Motor neuron (in vitro differentiated cells): ENCODE measurements at places on chromosomes 2 and 18. TPM values are rescaled to one million over a fixed set of nuclear protein-coding genes. Genes with fewer than 3 reads are reported as not detected.

Gene OTOF
- total RNA-seq: 0.05 and 0.31 TPM in 2 replicates

Gene ME2
- 60.8 and 63.0 TPM in 2 replicates for total RNA-seq

Gene ELAC1
- 8.7 and 8.8 TPM in 2 replicates for total RNA-seq

Gene EPB41L3
- 27.8 and 28.5 TPM in 2 replicates for total RNA-seq

Gene ASNSD1
- total RNA-seq: 55.6 and 70.8 TPM in 2 replicates

DNA sequence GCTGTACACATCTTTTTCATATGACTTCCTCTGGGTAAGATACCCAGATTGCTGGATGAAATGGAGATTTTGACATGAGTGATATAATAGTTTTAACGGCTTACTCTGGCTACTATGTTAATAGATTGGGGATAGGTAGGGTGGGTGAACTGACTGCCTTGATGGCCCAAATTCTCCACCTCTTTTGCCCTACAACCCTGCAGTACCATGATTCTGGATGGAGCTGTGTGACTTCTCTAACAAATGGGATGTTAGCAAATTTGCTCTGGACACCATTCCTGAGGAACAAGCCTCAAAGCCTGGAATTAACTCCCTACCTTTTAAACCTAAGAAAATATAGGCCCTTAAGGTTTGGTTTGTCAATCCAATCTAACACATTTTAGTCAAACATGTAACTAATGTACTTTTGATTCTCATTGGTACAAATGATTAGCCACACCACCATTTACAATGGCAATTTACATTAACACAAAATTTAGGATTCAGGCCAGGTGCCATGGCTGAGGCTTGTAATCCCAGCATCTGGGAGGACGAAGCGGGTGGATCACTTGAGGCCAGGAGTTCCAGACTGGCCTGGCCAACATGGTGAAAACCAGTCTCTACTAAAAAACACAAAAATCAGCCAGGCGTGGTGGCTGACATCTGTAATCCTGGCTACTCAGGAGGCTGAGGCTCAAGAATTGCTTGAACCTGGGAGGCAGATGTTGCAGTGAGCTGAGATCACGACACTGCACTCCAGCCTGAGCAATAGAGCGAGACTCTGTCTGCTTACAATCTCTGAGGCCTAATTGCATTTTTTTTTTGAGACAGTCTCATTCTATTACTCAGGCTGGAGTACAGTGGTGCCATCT, 12.8 kb downstream of the CLK1 start:
- no peak for ATAC-seq

- ATAC-seq: no peak
These were observed 44.3 kb downstream of the CALCRL start for GRCh38 chr2:187403568-187404260.

- no peak for ATAC-seq
These were observed 107.1 kb downstream of the EVA1A start for GRCh38 chr2:75453384-75454240.

GRCh38 chr2:32627814-32628579, at the start of gene TTC27:
TSS of gene TTC27 (plus strand) at chr2:32628050. CDS start at chr2:32628293, 243 bp downstream.
- ATAC-seq: peak; percentile 97

DNA sequence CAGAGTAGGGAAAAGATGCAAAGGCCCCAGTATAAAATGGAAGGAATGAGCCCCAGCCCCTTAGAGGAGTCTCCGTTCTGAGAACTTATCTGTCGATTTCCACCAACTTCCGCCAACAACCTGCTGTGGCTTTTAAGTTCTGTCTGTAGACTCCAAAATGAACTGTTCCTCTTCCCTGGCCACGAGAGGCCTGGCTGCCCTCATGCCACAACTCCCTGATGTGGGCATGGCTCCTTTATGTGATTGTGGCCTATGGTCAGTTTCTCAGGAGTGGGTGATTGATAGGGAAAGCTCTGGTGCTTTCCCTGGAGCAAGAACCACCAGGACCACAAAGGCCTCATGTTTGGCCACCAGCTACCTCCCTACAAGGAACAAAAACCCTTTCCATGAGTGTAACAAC, 18.8 kb upstream of the CD207 start:
- ATAC-seq: no peak

DNA sequence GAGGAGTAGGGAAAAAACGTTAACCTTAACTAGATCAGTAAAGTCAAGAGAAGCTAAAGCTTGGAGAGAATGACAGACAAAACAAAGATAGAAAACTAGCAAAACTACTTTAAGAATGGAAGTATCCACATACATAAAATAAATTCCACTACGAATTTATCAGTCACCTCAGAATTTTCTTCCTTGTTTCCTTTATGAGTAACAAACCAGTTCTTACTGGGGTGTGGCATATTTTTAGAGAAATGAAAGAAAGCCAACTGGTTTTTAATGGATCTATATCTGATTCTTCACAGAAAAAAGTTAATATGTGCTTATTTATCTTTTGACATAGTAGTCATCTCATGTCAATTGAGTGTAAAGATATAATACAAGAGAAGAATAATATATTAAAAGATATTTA, 2033.7 kb upstream of the CELF4 start:
- ATAC-seq: no peak

GRCh38 chr2:78540255-78540654, 485.2 kb upstream of the REG3G start:
- no peak for ATAC-seq

- ATAC-seq: no peak
These were observed 7.4 kb upstream of the POLI start for GRCh38 chr18:54261894-54262293.

- no peak for ATAC-seq
These were observed 33.3 kb downstream of the BMP10 start for GRCh38 chr2:68837861-68838341.

- no peak for ATAC-seq
These were observed 10.9 kb upstream of the DARS1 start for GRCh38 chr2:135996304-135996703.

- no peak for ATAC-seq
These were observed 289.3 kb downstream of the FSIP2 start for GRCh38 chr2:186027922-186028321.

DNA sequence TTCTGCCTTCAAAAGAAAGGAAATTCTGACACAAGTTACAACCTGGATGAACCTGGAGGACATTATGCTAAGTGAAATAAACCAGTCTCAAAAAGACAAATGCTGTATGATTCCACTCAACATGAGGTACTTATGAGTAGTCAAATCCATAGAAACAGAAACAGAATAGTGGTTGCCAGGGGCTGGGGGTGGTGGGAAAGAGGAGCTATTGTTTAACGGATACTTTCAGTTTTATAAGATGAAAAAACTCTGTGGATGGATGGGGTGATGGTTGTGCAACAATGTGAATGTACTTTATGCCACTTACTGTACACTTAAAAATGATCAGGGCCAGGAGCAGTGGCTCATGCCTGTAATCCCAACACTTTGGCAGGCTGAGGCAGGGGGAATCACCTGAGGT, 15.4 kb downstream of the SLC35F5 start:
- no peak for ATAC-seq

GRCh38 chr2:174344716-174345461, 10.1 kb downstream of the SP9 start:
- ATAC-seq: no peak

DNA sequence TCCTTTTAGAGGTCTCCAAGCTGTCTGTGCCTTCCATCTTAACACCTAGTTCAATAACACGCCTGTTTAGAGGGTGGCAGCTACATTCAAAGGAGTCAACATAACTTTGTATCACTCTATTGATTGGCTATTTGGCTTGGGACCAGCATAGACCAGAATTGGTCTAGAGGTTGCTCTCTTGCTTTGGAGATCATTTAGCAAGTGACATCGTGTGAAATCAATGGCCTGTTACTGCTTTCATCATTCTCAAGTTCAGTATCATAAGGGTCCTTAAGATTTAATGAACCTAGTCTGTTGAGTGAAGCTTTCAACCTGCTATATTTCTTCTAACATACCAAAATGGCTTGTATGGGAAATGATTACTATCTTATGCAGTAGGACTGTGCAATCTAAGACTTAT, 768.2 kb downstream of the NRXN1 start:
- ATAC-seq: no peak

- no peak for ATAC-seq
These were observed 407.7 kb upstream of the SALL3 start for GRCh38 chr18:78571831-78572347.

- no peak for ATAC-seq
These were observed 8.7 kb downstream of the CYRIA start for GRCh38 chr2:16656784-16657391.

DNA sequence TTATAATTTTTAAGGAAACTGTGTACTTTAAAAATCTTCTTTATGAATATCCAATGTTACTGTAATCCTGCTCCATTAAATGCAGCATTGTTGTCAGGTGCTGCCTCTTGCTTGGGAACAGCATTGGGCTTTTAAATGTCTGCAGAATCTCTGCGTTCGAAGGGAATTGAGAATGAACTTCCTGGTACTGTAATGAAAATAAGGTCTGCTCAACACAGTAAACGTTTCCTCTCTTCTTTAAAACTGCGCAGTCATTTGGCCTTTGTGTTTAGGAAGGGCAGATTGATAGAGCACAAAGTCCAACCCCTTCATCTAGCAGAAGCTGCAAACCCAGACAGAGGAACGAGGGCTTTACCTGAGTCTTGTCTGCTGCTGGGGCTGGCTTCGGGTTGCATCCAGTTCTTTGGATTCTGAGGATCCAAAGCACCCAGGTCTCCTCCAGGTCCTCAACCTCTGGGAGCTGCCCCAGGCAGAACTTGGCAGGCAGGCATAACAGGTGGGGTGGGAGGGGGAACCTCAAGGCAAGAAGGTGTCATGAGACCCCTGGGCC, 104.5 kb downstream of the UGGT1 start:
- ATAC-seq: no peak

- ATAC-seq: no peak
These were observed 115.4 kb downstream of the BMPR2 start for GRCh38 chr2:202491514-202491913.

- no peak for ATAC-seq
These were observed 166.8 kb downstream of the KCNS3 start for GRCh38 chr2:18045230-18045629.

DNA sequence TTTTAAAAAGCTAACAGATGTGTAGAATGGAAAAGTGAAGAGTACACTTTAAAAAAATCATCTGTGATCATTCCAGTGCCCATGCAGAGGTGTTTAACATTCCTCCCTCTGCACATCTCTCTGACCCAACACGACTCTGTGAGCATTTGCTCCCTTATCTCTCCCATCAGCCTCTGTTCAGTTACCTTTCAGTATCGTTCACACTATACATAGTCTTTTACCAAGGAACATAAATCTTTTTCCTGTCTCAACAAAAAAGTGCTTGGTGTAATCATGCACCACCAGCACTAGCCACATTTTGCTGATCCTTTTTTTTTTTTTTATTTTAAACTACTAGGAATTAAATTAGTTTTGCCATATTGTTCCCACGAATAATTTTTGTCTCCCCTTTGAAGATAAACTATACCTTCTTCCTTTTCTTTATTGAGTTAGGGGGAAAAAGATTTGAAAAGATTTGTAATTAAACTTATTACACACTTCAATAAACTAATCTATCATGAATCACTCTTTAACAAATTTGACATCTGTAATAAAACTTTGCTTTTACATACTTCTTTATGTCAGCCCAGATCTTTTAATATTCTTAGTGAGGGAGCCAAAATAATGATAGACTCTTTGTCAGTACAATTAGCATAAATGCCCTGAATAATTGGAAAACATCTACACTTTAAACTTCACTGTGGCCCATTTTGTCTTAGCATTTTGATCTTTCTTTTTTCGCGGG, 489.8 kb upstream of the FANCL start:
- ATAC-seq: no peak

DNA sequence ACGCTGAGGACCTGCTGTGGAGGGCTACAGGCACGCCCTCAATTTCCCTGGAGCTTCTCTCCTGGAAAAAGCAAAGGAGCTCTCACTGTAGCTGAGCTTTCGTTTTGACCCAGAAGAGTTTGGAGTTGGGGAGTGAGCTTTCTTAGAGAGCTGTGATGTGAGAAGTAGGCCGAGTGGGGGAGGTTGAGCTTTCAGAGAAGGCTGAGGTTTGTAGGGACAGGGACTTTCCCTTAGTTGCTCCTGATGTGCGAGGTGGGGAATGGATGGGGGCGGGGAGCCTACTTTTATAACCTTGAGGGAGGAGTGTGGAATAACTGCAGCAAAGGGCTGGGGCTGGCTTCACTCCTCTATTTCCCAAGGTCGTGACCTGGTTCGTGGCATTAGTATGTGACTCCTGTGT, 47.1 kb downstream of the ZNF532 start:
- peak; percentile 62 for ATAC-seq

DNA sequence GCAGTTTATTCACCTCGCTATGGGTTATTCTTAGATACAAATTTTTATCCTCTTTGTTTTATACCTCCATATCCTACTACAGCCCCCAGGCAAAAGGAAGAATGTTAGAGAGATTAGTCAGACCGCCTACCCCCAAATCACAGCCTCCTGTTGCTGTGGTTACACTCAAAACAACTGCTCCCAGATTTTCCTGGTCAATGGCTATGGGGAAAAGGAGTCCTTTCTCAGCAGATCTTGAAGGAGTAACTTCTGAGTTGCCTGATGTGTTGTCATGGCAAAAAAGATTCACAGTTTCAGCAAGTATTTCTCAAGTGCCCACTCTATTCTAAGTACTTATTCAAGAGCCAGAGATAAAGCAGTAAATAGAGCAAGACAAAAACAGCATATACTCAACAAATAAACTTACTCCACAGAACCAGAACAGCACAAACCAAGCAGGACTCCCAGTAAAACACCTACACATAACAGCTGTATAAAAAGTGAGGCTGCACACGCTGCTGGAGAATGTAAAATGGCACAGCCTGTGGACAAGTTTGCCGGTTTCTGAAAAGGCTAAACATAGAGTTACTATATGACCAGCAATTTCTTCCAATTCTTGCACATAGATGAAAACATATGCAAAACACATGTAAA, 104.8 kb downstream of the NOL10 start:
- no peak for ATAC-seq

DNA sequence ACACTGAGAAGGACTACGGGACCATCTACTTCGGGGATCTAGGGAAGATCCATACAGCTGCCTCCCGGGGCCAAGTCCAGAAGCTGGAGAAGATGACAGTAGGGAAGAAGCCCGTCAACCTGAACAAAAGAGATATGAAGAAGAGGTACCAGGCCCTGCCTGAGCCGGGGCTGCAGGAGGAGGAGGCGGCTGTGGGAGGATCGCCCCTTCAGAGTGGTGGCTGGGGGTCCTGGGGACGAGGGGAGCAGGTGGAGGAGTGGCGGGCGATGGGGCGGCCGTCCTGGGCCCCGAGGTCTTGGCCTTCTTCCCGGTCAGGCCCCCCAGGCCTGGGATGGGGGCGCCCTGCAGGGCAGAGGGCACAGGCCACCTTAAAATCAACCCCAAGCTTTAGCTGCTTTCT, 524 bp downstream of the ANKRD30B start:
- no peak for ATAC-seq
